Spleen (tissue), 13 donors: ENCODE measurements at places on chromosomes 12 and 14.
A peak's percentile ranks its signal among the peaks of the same experiment; 100 is the strongest.

GRCh38 chr12:20757-21156, 45.8 kb upstream of the IQSEC3 start:
- DNase-seq: no peak

GRCh38 chr12:62714774-62715721, 219.9 kb downstream of the PPM1H start:
- no peak for DNase-seq

GRCh38 chr12:4975574-4975973, 65.9 kb downstream of the KCNA1 start:
- no peak for DNase-seq

DNA sequence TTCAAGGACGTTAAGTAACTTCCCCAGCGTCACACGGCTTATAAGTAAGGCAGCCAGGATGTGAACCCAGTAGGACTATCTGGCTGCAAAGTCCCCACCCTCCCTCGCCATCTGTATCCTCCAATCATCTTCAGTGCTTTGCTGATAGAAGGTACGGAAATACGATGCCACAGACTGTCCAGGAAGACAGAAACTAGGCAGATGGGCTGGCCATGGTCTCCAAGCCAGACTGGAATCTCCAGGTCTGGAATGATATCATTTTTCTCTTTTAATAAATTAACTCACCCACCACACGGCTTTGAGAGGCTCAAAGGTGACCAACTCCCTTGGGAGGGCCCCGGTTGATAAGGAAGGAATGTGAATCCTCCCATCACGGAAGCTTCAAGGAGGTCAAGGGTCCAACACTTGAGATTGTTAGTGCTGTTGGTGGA, 16.3 kb upstream of the BDKRB1 start:
- no peak for DNase-seq

- no peak for DNase-seq
Measured at GRCh38 chr12:129877411-129877810, 26.4 kb downstream of the TMEM132D start.

GRCh38 chr12:50638482-50638880, 125.4 kb upstream of the ATF1 start:
- DNase-seq: no peak

DNA sequence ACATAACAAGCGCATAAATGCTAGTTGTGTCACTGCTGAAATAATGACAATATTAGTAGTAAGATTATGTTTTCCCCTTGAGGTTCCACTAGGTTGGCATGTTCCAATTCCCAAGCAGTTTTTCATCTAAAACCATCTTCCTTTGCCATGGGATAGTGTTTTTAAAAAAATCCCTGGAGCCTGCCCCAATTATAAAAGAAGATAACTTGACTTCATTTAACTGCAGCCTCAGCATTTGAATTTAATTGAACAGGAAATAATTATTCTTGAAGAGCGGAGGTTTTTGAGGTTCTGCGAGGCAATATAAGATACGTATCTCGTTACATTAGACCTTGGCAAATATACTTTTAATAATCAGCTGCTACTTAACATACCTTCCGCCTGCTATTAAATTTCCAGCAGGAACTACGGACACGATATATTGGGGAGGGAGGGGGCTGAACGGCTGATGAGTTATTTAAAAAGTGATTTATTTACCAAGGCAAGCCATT, 65.2 kb upstream of the HSPB8 start:
- no peak for DNase-seq

- DNase-seq: no peak
Measured at GRCh38 chr12:3458041-3458440, 33.0 kb upstream of the PRMT8 start.

DNA sequence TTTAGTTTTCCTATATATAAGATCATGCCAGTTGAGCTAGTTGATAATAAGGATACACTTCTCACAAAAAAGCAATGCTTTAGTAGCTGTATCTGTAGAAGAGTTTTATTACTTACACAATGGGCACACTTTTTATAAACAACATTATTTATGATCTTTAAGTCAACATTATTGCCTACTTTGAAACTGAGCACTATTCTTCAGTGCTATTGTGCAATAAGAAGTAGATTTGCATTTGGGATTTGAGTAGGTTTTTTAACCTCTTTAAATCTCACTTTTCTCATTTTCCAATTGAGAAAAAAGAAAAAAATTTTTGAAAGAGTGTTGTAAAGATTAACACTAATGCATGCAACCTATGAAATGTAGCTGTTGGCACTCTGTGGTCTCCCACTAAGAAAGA, 1198.3 kb downstream of the GALC start:
- DNase-seq: no peak

- no peak for DNase-seq
Measured at GRCh38 chr12:129101404-129101803, 248.1 kb downstream of the GLT1D1 start.

DNA sequence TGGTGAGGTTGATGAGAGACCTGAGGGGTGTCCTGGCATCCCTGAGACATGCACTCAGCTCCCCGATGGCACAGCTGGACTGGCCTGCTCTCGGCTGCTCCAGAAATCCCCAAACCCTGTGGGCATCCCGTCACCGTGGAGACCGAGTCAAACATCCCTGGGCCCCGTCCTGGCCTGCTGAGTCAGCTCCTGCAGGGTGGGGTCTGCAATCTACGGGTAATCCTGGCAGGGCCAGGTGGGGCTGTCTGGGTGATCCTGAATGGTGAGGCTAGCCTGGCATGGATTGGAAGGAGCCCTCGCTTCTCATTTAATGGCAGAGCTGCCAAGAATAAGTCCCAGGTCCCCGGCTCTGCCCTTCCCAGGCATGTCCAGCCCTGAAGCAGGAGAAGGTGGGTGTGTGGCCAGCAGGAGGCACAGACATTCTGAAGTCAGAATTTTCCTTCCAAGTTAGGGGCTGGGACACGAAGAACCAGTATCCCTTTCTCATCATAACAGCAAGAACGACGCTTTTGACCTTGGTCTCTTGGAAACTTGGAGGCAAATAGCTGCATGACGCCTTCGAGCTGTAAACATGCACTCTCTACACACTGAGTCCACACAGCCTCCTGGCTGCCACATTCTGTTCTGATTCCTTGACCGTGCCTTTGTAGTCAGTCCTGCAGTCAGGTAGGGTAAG, 17.7 kb upstream of the SERPINA4 start:
- DNase-seq: no peak

- DNase-seq: no peak
Measured at GRCh38 chr14:35384455-35385041, 20.0 kb downstream of the NFKBIA start.

DNA sequence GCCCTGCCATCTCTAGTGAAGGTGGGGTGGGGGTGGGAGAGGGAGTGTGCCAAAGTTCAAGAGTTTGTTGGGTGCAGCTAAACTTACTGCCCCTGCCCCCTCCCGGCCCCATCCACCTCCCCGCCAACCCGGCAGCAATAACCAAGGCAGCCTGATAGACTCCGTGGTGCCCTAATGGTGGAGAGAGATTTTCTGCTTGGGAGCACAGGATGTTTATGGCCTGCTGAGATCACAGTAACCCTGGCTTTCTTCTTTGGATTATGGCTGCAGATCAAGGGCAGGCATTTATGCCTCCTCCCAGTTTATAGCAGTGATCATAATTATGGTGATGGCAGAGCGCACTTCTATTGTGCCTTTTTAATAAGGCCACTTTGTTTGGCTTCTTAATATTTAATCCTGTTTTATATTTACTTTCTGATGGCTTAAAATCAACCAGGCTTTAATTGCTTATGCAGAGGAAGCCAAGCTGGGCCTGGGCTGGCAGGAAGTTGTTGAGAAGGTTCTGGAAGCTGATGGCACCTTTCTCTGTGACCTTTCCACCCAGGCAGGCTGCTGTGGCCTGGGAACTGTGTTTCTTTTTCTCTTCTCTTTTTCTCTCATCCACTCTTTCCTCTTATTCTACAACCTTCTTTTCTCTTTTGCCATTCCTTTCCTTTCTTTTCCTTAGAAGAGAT, 256.8 kb upstream of the FKBP4 start:
- DNase-seq: no peak

DNA sequence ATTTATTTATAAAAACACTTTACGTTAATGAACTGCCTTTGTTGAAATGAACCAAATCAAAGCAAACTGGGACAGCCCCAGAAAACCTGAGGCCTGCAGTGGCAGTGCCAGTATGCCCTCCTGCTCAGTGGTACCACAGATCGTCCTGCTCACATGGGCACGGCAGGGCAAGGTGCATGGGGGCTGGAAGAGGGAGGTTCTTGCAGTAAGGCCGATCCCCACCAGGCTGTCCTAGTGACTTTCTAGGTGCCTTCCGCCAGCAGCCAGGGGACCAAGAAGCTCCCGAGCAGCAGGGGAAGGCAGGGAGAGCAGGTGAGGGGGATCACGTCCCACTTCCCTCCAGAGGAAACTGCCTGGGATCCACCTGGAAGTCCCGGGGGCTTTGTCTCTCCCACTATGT, 63.9 kb downstream of the TESC start:
- peak; percentile 34 for DNase-seq

GRCh38 chr12:55932551-55932910, 1.6 kb downstream of the DGKA start:
- DNase-seq: peak; percentile 79

GRCh38 chr14:50061664-50062437, 54.5 kb downstream of the VCPKMT start:
- DNase-seq: peak; percentile 94

GRCh38 chr12:114439817-114440216, 33.9 kb upstream of the TBX5 start:
- no peak for DNase-seq

DNA sequence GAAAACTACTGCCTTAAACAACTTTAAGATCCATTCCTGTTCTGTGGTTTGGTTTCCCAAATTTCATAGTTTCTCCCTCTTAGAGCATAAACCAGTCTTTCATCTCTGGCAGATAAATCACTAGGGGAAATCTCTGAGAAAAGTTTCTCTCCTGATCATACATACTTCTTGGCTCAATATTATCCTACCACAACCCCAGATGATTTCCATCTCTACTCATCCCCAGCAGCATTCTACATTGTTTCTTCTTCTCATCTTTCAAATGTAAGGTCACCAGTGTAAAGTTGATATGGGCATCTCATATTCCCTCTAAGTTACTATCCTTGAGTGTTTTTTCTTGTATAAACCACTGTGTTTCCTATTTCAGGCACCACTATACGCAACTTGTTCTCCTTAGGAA, 45.9 kb upstream of the PLEKHG7 start:
- DNase-seq: no peak

GRCh38 chr14:90382491-90383125, 14.2 kb upstream of the CALM1 start:
- DNase-seq: peak; percentile 87

GRCh38 chr12:124601706-124602105, 34.3 kb upstream of the NCOR2 start:
- no peak for DNase-seq

DNA sequence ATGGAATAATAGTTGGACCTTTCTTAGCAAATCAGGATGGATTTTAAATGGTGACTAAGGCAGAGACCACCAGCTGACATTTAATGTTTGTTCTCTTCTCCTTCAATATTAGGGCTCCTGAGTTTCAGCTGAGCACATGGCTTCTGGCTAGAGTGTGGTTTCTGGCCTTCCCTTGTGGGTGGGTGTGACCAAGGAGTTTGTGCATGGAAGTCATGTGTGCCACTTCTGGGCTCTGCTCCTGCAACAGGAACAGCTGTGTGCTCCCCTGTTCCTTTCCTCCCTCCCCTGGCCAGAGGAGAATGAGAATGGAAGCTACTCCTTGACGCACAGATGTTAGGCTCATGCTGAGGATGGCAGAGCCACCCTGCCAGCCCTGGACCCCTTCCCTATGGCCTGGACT, 44.2 kb downstream of the CCDC175 start:
- no peak for DNase-seq

GRCh38 chr12:109287181-109287580, 21.9 kb downstream of the FOXN4 start:
- DNase-seq: no peak

- DNase-seq: no peak
Measured at GRCh38 chr12:67450441-67450840, 181.3 kb downstream of the CAND1 start.

GRCh38 chr12:6214633-6215032, 14.4 kb downstream of the CD9 start:
- DNase-seq: no peak

- DNase-seq: no peak
Measured at GRCh38 chr12:127273626-127274025, 993.3 kb upstream of the TMEM132C start.

DNA sequence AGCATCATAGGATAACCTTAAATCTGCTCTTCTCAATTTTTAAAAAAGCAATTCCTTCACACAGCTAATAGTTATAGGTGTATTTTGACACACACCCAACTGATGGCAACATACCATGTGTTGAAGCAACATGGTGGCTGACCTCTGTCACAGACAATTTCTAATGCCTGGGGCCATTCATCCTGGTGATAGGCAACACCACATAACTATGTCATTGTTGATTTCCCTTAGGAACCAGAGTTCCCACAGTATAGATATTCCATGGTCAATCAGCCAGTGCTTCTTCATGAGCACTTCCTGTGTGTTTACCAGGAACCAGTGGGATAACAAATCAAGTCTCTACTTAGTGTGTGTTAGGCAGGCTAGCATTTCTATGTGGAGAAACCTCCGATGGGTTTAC, 88.3 kb downstream of the FIGNL2 start:
- DNase-seq: no peak

GRCh38 chr12:57112492-57113294, 1.5 kb upstream of the STAT6 start:
- no peak for DNase-seq

DNA sequence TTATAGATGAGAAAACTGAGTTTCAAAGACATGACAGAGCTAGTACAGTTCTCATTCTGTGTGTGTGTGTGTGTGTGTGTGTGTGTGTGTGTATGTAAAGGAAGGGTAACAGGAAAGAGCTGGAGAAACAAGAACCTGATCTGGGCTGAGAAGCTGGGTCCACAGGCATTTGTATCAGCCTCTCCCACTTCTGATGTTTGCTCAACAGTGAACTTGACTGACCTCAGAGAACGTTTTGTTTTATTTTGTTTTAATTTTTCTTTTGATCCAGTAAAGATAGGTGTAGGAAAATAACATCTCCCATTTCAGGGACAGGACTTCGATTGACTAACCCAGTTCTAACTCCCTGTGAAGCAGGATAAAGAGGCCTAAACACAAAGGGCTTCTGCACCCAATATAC, 85.4 kb downstream of the STXBP6 start:
- DNase-seq: no peak

DNA sequence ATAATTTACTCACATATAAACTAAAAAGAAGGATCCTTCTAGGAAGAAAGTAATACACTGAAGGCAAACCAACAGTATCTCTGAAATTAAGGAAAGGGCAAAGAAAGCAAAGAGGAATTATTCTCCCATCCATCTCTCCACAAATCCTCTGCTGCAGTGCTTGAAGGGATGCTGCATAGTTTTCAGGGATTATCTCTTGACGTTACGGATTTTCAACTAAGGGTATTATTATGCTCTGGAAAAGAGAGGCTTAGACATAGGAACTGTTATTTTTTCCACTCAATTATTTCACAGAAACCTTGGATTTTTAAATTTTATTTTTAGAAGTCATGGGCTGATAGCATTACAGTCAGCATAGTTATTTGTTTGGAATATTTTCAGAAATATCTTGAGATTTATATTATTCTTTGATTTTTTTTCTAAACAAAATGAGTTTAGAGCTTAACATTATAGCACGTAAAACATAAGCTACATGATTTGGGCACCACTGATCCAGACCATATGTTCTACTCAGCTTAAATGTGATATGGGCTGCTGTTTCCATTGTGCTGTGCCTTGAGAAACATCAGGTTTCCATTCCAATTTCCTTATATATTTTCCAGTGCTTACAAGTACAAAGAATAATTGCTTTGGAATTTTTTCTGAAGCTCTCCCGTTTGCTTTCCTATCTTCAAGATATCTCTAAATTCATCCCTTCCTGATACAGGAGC, 57.9 kb upstream of the DCN start:
- no peak for DNase-seq

GRCh38 chr12:27500546-27500945, 23.5 kb upstream of the PPFIBP1 start:
- no peak for DNase-seq
